ENCODE measurements at places on chromosomes 12 and 14. TPM values are rescaled to one million over a fixed set of nuclear protein-coding genes. Genes with fewer than 3 reads are reported as not detected.

The DTX1 gene
- 4.8 TPM for total RNA-seq

DNA sequence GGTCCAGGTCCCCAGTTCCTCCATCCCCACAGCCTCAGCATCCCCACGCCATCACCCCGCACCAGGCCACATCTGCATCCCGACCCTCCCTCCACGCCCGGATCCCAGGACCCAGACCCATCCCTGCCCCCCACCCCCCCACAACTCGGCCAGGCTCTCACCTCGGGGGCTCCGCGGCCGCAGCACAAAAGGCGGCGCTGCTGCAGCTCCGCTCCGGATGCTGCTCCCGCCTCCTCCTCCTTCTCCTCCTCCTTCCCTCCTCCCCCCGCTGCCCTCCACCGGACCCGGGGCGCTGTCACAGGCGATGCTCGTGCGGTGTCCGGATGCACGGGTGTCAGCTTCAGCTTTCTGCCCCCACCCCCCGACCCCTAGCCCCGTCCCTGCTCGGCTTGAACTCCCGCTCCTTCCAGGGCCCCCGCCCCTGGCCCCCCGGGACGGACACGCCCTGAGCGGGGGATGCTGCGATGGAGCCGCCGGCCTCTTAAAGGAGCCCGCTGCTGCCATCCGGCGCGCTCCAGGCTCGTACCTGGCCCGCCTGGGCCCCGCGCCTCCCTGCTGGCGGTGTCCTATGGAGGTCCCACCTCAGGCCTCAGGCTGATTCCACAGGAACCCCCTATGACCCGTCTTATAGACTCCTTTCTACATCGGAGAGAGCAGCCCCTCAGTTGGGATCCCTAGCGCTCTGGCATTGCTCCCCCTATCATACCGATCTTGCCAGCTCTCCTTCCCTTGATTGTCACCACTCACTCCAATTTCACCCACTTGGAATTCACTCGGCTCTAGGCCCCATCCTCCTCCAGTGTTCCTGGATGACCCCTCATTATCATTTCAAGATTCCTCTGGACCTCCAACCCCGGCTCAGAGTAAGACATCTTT lies at the start of gene MAP3K12:
Gene MAP3K12 (minus strand): TSS at position 193 of the 876 bp plus-strand sequence. CDS start 12,067 bp downstream, outside the sequence.
- peak; percentile 68 for DNase-seq

GRCh38 chr14:69868363-69868963 lies 10.8 kb upstream of the SMOC1 start:
- DNase-seq, result no peak

- DNase-seq, result peak; percentile 83
These were observed at the start of gene ARHGDIB for GRCh38 chr12:14961466-14962152. ARHGDIB (minus strand) TSS chr12:14961601; CDS start chr12:14950712, 10,889 bp downstream.

DNA sequence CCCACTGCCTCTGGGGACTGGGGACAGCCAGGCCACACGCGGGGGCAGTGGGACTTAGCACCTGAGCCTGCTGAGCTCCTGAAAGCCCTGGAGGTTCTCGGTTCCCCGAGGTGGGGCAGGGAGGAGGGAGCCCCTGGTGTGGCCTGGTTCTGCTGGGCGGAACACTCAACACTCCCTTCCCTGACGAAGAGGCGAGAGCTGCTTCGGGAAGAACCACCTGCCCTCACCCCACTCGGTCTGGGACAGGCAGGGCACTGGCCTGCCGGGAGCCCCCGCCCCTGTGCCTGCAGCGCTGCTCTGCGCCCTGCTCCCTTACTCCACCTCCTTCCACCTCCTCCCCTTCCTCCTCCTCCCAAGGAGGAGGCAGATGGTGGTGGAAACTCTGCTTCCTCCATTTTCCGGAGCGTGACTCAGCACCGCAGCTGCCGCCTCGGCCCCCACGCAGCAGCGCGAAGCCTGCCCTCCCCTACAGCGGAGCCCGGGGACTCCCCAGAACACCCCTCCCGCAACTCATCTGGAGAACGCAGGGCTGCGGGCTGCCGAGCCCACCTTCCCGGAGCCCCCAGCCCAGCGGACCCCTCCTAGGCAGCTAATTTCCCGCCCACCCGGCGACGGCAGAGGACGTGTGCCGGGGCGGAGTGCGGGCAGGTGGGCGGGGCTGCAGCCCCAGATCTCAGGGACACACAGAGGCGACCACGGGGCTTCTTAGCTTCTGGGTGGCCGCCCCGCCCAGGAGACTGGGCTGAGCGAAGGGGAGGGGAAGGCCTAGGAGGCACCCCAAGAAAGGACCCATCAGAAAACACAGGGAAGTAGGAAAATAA lies 11.7 kb upstream of the INF2 start:
- peak; percentile 51 for DNase-seq

GRCh38 chr12:111251058-111251730 lies 117.7 kb downstream of the PHETA1 start:
- no peak for DNase-seq

GRCh38 chr12:80848858-80849257 lies 88.9 kb downstream of the LIN7A start:
- DNase-seq, result no peak

DNA sequence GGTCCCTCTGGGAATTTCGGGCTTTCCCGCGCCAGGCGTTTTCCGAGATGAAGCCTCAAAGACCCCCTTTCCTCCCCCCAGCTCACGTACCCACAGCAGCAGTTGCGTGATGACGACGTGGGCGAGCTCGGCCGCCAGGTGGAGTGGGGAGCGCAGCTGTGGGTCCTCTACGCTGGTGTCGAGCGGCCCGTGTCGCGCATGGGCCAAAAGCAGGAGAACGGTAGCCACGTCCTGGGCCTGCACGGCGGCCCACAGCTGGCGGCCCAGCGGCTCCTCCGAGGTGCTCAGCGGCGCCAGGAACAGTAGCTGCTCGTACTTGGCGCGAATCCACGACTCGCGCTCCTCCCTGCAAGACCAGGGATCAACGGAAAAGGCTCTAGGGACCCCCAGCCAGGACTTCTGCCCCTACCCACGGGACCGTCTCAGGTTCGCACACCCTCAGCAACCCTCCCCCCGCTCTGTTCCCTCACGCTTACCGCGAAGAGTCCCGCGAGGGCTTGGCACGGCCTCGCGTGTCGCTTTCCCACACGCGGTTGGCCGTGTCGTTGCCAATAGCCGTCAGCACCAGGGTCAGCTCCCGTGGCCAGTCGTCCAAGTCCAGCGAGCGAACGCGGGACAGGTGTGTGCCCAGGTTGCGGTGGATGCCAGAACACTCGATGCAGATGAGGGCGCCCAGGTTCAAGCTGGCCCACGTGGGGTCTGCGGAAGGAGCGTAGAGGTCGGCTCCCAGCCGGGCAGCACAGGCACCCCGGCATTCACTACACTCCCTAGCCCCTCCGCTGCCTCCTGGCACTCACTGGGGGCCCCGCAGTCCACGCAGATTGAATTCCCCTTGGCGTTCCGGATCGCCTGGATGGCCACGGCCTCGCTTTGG lies 11.4 kb downstream of the AGAP2 start:
- no peak for DNase-seq

- no peak for DNase-seq
These were observed 81.9 kb upstream of the PELI2 start for GRCh38 chr14:56036353-56036752.

Measured in naive thymus-derived CD4-positive, alpha-beta T cell (primary cell).